ENCODE measurements at places on chromosomes 12 and 14.
A peak's percentile ranks its signal among the peaks of the same experiment; 100 is the strongest.

DNA sequence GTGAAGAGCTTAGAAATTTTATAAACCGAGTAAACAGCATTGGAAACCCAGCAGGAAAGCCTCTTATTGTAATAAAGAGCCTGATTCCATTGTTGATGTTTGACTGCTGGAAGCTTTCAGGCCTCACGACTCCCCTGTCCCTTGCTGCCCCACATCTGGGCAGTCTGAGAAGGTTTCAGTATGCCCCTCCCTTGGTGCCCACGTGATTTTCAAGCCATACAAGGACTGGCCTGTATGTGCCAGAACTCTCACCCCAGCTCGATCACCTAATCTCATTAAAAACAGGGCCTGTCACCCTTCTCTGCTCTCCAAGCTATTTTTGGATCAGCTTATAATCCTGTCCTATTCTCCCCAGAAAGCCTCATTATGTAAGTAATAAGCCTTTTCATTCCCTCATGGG lies 7.5 kb upstream of the PYROXD1 start:
- H3K4me3 ChIP-seq, result no peak overlapping the region
- H3K4me1 ChIP-seq, result no peaks in the 10 kb centered on the region
- no peaks in the 10 kb centered on the region for H3K27me3 ChIP-seq
- H3K36me3 ChIP-seq, result no peaks in the 10 kb centered on the region
- DNase-seq, result no peak
- H3K27ac ChIP-seq, result no peak overlapping the region

DNA sequence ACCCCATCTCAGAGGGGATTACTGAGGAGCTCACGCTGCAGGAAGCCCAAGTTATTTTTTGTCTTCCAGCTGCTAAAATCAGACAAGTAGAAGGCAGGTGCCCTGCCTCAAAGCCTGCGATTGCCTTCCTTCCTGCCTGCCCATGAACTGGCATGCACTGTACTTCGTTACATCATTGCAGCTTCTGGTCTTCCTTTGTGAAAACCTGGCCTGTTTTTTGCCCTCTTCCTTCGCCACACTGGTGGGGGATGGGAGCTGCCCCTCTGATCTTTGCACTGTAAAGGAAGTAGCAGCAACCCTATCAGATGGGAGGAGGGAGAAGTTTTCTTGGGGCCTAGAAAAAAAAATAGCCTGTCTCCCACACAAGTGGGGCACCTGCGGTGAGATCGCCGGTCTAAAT lies 1098.7 kb downstream of the BCL11B start:
- H3K27ac ChIP-seq, result no peak overlapping the region
- H3K4me1 ChIP-seq, result peaks cover 8% of the 10 kb centered on the region
- no peak overlapping the region for H3K4me3 ChIP-seq
- H3K36me3 ChIP-seq, result no peaks in the 10 kb centered on the region
- DNase-seq, result no peak

GRCh38 chr14:33767586-33768457 lies 183.1 kb downstream of the EGLN3 start:
- peaks cover 13% of the 10 kb centered on the region for H3K4me1 ChIP-seq
- H3K36me3 ChIP-seq, result no peaks in the 10 kb centered on the region
- peak; percentile 20 for DNase-seq
- no peak overlapping the region for H3K4me3 ChIP-seq
- H3K27ac ChIP-seq, result no peak overlapping the region

GRCh38 chr12:90675106-90675505 lies 279.9 kb downstream of the CCER1 start:
- H3K4me3 ChIP-seq, result no peak overlapping the region
- H3K27ac ChIP-seq, result no peak overlapping the region

GRCh38 chr12:121575051-121575450 lies 5.8 kb downstream of the KDM2B start:
- no peaks in the 10 kb centered on the region for H3K27me3 ChIP-seq
- H3K4me3 ChIP-seq, result no peak overlapping the region
- H3K27ac ChIP-seq, result no peak overlapping the region

DNA sequence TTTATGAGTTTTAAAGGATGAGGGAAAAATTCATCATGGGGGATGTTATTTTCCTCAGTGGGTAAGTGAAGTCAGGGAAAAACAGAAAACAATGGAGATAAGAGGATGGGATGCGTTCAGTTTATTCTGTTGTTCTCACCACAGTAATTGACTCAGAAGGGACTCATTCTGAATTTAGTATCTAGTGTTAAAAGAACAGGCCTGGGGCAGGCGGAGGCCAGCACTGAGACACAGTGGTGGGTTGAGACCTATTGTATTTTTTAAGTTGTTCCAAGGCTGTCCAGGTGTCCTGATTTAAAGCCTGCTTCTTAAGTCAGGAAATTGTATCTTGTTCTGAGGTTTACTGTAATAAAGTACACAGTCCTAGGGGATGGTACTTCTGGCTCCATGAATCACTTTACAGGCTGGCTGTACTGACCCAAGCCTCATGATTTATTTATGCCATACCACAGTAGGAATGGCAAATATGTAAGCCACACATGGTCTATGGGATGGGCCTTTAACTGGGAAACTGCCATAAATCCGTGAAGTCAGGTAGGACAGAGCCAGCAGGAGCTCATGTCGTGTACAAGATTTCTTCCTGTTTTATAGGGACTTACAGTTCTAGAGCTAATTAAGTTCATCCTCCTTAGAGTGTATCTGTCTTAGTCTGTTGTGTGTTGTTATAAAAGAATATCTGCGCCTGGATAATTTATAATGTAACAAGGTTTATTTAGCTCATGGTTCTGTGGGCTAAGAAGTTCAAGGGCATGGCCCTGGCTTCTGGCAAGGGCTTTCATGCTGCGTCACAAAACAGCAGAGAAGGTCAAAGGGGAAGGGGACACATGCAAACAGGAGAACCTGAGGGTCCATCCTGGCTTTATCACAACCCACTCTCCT lies 244.1 kb downstream of the FBXL14 start:
- no peaks in the 10 kb centered on the region for H3K36me3 ChIP-seq
- DNase-seq, result no peak
- no peak overlapping the region for H3K4me3 ChIP-seq
- H3K4me1 ChIP-seq, result no peaks in the 10 kb centered on the region

- no peak overlapping the region for H3K4me3 ChIP-seq
- H3K4me1 ChIP-seq, result peaks cover 5% of the 10 kb centered on the region
- no peak overlapping the region for H3K27ac ChIP-seq
- H3K27me3 ChIP-seq, result no peaks in the 10 kb centered on the region
- no peaks in the 10 kb centered on the region for H3K36me3 ChIP-seq
- no peak for DNase-seq
Observed at GRCh38 chr12:114764510-114764909, 80.5 kb upstream of the TBX3 start.

GRCh38 chr12:114920771-114921554 lies 237.0 kb upstream of the TBX3 start:
- no peak overlapping the region for H3K4me3 ChIP-seq
- DNase-seq, result no peak
- no peaks in the 10 kb centered on the region for H3K4me1 ChIP-seq
- no peak overlapping the region for H3K27ac ChIP-seq
- no peaks in the 10 kb centered on the region for H3K36me3 ChIP-seq

- H3K27ac ChIP-seq, result no peak overlapping the region
- H3K4me3 ChIP-seq, result no peak overlapping the region
- no peaks in the 10 kb centered on the region for H3K27me3 ChIP-seq
- DNase-seq, result no peak
- H3K4me1 ChIP-seq, result no peaks in the 10 kb centered on the region
Observed at GRCh38 chr12:112496496-112496895, 77.7 kb downstream of the PTPN11 start.

DNA sequence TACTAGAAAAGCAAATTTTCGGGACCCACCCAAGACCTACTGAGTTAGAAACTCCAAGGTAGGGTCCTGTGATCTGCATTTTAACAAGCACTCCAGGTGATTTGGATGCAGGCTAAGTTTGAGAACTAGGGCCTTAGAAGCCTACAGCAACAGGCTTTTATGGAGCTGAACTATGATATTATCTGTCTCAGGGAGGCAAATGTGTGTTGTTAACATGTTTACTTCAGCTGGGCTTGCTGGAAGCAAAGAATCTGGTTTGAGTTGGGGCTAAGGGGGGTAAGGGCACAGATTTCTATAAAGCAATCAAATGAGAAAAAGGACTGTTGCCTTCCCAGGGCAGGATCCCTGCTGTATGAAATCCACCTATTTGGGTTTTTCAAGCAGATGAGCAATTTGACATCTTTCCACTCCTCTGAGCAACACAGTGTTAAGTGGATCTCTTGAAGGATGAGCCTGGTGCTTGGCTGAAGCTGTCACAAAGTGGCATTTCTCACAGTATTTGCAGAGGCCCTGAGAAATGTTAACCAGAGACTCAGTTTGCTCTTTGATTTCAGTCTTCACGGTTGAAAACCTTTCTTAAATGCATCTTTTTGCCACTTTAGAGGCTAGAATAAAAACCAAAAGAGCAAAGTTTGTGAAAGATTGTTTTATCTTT lies 36.2 kb upstream of the SOCS2 start:
- no peak overlapping the region for H3K27ac ChIP-seq
- H3K27me3 ChIP-seq, result no peaks in the 10 kb centered on the region
- no peak overlapping the region for H3K4me3 ChIP-seq
- H3K36me3 ChIP-seq, result no peaks in the 10 kb centered on the region

GRCh38 chr12:20657496-20657895 lies 37.6 kb upstream of the SLCO1C1 start:
- H3K4me3 ChIP-seq, result no peak overlapping the region
- DNase-seq, result no peak
- no peaks in the 10 kb centered on the region for H3K27me3 ChIP-seq
- no peaks in the 10 kb centered on the region for H3K4me1 ChIP-seq
- H3K36me3 ChIP-seq, result no peaks in the 10 kb centered on the region

GRCh38 chr12:76679778-76680177 lies 84.1 kb upstream of the ZDHHC17 start:
- H3K27ac ChIP-seq, result no peak overlapping the region
- H3K4me1 ChIP-seq, result no peaks in the 10 kb centered on the region
- H3K4me3 ChIP-seq, result no peak overlapping the region

DNA sequence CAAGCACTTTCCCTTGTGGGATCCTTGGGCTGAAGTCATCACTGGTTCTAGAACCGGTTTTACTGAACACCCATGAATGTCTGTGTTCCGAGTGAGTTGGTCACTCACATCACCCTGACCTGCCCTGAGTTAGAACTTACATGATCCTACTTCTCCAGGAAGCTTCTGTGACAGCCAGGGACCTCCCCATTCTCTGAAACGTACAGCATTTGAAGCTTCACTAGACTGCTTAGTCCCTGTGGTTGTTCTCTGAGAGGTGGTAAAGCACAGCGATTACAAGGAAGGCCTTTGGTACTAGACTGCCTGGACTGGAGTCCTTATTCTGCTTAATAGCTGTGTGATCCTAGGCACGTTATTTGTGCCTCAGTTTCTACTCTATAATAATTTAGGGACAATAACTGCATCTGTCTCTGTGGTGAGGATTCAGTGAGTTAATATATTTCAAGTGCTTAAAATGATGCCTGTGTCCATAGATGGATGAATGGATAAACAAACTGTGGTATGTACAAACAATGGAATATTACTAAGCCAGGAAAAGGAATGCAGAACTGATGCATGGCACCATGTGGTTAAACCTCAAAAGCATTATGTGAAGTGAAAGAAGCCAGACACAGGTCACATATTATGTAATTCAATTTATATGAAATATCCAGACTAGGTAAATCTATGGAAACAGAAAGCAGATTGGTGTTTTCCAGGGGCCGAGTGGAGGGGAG lies 54.7 kb upstream of the DDX11 start:
- no peaks in the 10 kb centered on the region for H3K36me3 ChIP-seq
- no peaks in the 10 kb centered on the region for H3K27me3 ChIP-seq
- no peak overlapping the region for H3K4me3 ChIP-seq
- no peak for DNase-seq
- H3K27ac ChIP-seq, result no peak overlapping the region
- no peaks in the 10 kb centered on the region for H3K4me1 ChIP-seq

- H3K36me3 ChIP-seq, result no peaks in the 10 kb centered on the region
- no peak overlapping the region for H3K27ac ChIP-seq
- DNase-seq, result no peak
- H3K4me1 ChIP-seq, result no peaks in the 10 kb centered on the region
- H3K27me3 ChIP-seq, result no peaks in the 10 kb centered on the region
Observed at GRCh38 chr12:122788387-122788786, 14.0 kb downstream of the CCDC62 start.
